ENCODE measurements at places on chromosomes 16 and 17.
A peak's percentile ranks its signal among the peaks of the same experiment; 100 is the strongest.

- no peak for DNase-seq
These were observed 21.1 kb downstream of the ARHGAP27 start for GRCh38 chr17:45411348-45412105.

- no peak for DNase-seq
These were observed 41.5 kb downstream of the ARHGAP44 start for GRCh38 chr17:12830777-12831247.

DNA sequence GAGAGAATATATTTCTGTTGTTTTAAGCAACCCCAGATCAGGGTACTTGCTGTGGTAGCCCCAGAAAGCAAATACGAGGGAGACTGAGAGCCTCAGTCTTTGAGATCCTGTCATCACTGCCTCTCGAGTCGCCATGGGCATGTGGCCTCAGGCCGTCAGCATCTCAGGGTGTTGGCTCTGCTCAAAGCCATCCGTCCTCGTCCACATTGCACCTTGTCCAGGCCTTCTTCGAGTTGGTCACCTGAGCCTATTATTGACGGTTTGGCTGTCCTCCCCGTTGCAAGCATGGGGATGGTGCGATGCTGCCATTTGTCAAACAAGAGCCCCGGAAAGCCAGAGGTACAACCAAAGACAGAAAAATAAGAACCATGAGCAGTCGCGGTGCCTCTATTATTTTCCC lies 136.9 kb downstream of the IRF8 start:
- DNase-seq = no peak

- peak; percentile 54 for DNase-seq
These were observed 19.1 kb downstream of the C16orf95 start for GRCh38 chr16:87297918-87298631.

DNA sequence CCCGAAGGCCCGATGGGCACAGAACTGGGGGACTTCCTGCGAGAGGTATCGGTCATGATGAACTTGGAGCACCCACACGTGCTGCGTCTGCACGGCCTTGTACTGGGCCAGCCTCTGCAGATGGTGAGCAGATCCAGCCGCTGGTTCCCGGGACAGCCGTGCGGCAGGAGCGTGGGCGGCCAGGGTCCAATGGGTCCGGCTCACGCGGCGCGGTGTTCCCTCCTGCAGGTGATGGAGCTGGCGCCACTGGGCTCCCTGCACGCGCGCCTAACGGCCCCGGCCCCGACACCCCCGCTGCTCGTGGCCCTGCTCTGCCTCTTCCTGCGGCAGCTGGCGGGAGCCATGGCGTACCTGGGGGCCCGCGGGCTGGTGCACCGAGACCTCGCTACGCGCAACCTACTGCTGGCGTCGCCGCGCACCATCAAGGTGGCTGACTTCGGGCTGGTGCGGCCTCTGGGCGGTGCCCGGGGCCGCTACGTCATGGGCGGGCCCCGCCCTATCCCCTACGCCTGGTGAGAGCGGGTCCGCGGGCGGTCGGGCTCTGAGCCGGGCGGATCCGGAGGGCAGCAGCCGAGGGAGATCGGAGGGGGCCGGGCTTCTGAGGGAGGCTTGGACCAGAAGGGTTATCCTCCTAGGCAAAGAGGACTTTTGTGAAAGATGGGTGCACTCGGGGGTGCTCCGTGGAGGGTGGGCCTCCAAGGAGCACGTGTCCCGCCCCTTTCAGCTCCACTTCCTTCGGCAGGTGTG lies 3.0 kb downstream of the TNK1 start:
- no peak for DNase-seq

- no peak for DNase-seq
These were observed 194.0 kb downstream of the SALL1 start for GRCh38 chr16:50957056-50957455.

GRCh38 chr16:81654346-81654745 lies 124.7 kb upstream of the PLCG2 start:
- no peak for DNase-seq

- DNase-seq = no peak
These were observed 33.3 kb downstream of the WFDC1 start for GRCh38 chr16:84327926-84328505.

DNA sequence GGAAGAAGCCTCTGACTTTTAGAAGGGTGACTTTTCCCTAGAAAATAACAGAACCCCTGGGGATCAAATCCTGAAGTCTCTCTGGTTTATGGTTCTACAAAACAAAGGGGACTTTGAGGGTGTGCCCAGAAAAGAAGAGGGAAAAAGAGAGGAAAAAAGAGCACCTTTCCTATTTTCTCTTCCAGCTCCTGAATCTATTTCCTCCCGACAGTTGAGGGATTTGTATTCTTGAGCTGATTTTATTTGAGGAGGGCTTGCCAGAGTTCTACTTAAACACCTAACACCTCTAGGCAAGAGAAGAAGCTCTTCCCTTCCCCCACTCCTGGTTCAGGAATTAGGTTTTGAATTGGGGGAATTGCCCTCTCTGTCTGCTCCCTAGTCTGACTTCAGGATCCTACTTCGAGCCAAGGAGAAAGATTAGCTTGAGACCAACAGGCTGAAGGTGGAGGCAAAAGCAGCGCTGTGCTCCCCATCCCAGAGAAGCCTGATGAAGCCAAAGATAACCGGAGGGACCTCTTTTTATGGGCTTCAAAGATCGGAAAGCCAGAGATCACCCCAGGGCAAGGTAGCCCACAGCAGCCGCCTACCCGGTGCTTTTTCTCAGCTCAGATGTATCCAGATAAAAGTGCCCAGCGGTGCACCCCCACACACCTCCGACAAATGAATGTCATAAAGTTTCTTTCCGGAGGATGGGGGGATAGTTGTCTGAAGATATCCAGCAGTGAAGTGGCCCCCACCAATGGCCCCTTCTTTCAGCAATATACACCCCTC lies 796 bp downstream of the HOXB3 start:
- DNase-seq = no peak

DNA sequence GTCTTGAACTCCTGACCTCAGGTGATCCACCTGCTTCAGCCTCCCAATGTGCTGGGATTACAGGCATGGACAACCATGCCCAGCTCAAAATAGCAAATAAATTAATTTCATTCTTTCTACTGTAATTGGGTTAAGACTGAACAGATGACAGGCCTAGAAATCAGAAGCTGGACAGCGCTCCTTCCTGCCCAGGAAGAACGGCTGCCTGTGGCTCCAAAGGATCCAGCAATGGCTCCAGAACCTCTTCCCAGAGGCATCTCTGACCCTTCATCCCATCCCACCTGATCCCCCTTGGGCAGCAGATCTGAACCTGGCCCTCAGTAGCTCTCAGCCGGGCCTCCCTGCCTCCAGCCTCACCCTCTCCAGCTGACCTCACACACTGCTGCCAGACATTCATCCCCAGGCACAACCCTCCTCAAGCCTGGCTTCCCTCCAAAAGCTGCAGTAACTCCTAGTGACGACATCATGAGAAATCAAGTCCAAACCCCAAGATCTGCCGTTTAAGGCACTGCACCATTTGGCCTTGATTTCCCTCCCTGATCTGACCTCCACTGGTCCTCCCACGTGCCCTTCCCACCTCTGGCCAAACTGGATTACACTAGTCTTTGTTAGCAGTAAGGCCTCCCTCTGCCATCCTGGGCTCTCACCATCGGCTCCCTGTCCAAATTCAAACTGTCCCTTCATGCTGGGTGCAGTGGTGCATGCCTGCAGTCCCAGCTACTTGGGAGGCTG lies 3.1 kb upstream of the MIF4GD start:
- peak; percentile 12 for DNase-seq

DNA sequence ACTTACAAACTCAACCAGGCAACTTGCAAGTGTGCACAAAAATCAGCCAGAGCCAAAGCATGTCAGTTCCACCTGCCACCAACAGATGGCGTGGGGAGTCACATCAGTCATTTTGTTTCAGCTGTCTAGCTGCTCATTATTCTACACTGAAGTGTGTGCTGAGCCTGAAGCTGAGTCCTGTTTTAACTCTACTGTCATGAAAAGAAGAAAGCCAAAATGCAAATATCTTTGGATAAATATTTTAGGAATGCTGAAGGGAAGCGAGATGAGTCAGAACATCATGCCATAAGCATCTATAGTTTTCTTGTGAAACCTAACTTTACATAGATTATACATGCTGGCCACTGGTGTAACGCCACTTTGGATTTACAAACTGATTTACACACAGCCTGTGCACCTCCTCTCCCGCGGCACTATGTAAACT lies 172.6 kb downstream of the CDK5R1 start:
- peak; percentile 38 for DNase-seq

DNA sequence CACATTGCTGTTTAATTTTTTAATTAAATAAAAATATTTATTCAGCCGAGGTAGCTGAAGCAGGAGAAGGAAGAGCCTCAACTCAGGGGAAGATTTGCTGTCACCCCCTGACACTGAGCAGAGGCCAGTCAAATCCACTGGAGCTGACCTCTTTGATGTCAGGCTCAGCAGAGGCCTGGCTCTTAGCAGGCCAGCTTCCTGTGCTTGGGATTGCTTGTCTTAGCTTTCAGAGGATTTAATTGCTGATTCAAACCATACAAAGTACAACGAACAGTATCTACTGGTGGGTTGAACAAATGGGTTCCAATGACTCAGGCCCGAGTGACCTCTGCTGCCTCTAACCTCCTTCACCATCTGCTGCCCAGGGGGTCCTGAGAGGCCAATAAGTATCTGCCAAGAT lies 417.0 kb upstream of the HSBP1 start:
- no peak for DNase-seq

DNA sequence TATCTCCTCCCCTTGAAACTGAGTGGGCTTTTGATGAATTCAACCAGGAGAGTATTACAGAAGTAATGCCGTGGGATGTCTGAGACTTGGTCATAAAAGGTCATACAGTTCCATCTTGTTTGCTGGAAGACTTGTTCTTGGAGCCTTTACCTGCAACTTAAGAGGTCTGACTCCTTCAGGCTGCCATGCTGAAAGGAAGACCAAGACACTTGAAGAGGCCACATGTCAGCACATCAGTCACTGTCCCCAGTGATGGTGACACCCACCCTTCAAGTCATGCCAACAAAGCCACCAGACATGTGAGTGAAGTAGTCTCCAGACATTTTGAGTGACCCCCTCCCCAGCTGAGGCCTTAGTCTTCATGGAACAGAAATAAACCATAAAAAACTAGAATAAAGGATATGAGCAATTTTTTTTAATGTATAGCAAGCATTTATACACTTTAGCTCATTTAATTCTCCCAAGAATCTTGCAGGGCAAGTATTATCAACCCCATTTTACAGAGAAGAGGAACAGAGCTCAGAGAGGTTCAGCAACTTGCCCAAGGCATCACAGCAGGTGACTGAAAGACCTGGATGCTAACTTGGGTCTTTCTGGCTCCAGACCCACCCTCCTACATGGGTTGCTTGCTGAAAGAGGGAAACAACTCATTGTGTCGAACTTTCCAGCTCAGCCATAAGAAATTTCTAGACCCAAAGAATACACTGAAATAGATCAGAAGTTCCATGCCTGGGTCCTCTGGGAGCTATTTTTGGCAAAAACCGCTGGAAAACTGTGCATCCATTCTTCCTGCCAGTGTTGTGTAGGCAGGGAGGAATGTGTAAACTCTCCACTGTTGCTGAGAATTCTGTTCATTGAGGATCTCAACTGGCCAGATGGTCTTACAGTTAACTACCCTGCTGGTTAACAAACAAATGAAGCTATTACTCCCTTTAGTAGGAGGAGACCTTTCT lies 38.1 kb downstream of the SOCS1 start:
- no peak for DNase-seq

GRCh38 chr17:2125013-2125535 lies 70.2 kb downstream of the HIC1 start:
- no peak for DNase-seq

GRCh38 chr17:73747221-73748002 lies 103.2 kb upstream of the SDK2 start:
- no peak for DNase-seq

- no peak for DNase-seq
These were observed 144.6 kb downstream of the FOXL1 start for GRCh38 chr16:86722970-86723369.

DNA sequence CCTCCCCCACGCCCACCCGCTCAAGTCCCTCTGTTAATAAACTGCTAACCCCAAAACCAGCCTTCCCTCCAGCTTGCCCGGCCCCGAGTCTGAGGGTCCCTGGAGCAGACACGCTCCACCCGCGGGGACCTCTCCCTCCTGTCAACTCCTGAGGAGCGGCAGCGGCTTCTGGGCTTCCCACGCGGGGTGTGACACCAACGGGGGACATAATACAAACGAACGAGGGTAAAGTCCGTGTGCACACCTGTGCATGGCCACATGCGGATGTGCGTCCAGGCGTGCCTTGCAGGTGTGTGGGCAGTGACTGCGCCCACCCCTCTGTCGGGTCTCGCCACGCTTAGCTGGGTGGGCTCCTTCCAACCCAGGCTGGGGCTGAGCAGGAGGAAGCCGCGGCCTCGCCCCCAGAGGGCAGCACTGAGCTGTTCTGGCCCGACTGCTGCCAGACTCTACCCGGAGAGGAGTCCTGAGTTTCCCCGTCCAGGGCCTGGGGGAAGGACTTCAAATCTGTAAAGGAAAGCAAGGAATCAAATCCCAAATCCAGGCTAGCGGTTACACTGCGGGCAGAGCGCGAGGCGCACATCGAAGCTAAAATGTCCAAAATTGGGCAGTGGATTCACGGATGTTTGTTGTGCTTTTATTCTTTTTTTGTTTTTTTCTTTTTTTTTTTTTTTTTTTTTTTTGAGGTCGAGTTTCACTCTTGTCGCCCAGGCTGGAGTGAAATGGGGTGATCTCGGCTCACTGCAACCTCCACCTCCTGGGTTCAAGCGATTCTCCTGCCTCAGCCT lies 24.2 kb upstream of the KRT17 start:
- DNase-seq = peak; percentile 63

- DNase-seq = no peak
These were observed 7.7 kb downstream of the SLC35B1 start for GRCh38 chr17:49699966-49700575.

DNA sequence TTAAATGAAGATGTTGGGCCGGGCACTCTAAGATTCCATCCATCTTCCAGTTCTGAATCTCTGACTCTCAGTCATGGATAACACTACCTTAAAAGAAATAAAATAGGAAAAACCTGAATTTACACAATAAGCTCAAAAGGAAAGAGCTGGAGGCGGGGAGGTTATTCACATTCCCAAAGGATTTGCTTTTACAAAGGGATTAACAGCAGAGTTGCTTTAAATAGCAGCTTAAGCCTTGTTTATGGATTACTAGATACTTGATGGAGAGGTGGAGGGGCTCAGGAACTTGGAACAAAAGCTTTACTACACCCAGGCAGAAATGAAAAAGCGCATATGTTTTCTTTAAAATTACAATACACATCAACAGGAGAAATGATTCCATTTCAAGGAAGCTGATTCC lies 84.5 kb downstream of the XYLT1 start:
- DNase-seq = no peak

- DNase-seq = peak; percentile 5
These were observed 13.1 kb downstream of the RAPGEFL1 start for GRCh38 chr17:40190197-40191021.

GRCh38 chr16:55248494-55248893 lies 75.5 kb upstream of the IRX6 start:
- no peak for DNase-seq

- no peak for DNase-seq
These were observed 31.0 kb downstream of the CD300A start for GRCh38 chr17:74497471-74497870.

- no peak for DNase-seq
These were observed 5.3 kb upstream of the WDR24 start for GRCh38 chr16:695355-696089.

DNA sequence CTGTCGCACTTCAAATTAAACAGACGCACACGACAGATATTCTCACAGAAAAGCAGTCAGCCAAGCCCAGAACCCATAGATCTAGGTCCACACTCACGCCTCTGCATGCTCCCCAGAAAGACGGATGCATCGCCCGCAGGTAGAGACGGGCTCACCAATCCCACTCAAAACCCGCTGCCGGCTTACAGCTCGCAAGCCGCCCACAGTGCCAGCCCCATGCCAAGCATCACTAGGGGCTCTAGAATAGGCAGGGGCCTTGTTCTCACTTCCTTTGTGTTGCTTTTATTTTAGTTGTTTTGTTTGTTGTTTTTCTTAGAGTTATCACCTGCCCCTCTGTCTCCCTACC lies 336 bp upstream of the BMERB1 start:
- no peak for DNase-seq
